ENCODE measurements at places on chromosomes 2 and 18. TPM values are rescaled to one million over a fixed set of nuclear protein-coding genes. Genes with fewer than 3 reads are reported as not detected.

The SNORC gene
- total RNA-seq: 48.1 TPM

The MCM6 gene
- 8.4 TPM for total RNA-seq

The RAD51AP2 gene
- not detected for total RNA-seq

The ASIC4 gene
- total RNA-seq: 0.09 TPM

The SH3BP4 gene
- total RNA-seq: 18.0 TPM

The RBKS gene
- total RNA-seq: 10.3 TPM

The BMPR2 gene
- total RNA-seq: 54.5 TPM

The TBC1D8 gene
- 17.7 TPM for total RNA-seq

The ZFP36L2 gene
- 198 TPM for total RNA-seq

The XIRP2 gene
- total RNA-seq: not detected

The HOXD10 gene
- total RNA-seq: 1.8 TPM

The CCDC68 gene
- total RNA-seq: 54.3 TPM

The MAPK4 gene
- total RNA-seq: 9.9 TPM

The EN1 gene
- total RNA-seq: not detected

The ACVR1 gene
- 14.7 TPM for total RNA-seq

The APCDD1 gene
- total RNA-seq: 3.8 TPM

The ITSN2 gene
- 48.4 TPM for total RNA-seq

The SIGLEC15 gene
- total RNA-seq: not detected

The GALR1 gene
- total RNA-seq: 0.05 TPM

The DSEL gene
- 1.0 TPM for total RNA-seq

The RASGRP3 gene
- total RNA-seq: 5.4 TPM

The CNNM3 gene
- total RNA-seq: 21.2 TPM

The GPR39 gene
- 11.6 TPM for total RNA-seq

The UBR3 gene
- total RNA-seq: 65.8 TPM

The PTH2R gene
- 0.09 TPM for total RNA-seq

The DNMT3A gene
- total RNA-seq: 50.8 TPM

The ERMN gene
- 0.06 TPM for total RNA-seq

The MEIS1 gene
- total RNA-seq: 23.2 TPM

The SLC8A1 gene
- 164 TPM for total RNA-seq

The DSG4 gene
- total RNA-seq: not detected

The HS6ST1 gene
- total RNA-seq: 32.2 TPM

The CTNNA2 gene
- total RNA-seq: 0.29 TPM

The TRIP12 gene
- 240 TPM for total RNA-seq

The AMER3 gene
- 0.16 TPM for total RNA-seq

The IL18R1 gene
- total RNA-seq: 3.9 TPM

The FLACC1 gene
- 3.5 TPM for total RNA-seq

The GAD1 gene
- not detected for total RNA-seq

The CAPN13 gene
- total RNA-seq: 36.7 TPM

The C2orf80 gene
- not detected for total RNA-seq

The GPR45 gene
- not detected for total RNA-seq

The SMYD5 gene
- total RNA-seq: 20.0 TPM

The TEKT4 gene
- not detected for total RNA-seq

The OTOF gene
- total RNA-seq: 0.60 TPM

The TXNDC2 gene
- total RNA-seq: 0.28 TPM

The TAF4B gene
- 4.1 TPM for total RNA-seq
